ENCODE measurements at places on chromosomes 2 and 18.

DNA sequence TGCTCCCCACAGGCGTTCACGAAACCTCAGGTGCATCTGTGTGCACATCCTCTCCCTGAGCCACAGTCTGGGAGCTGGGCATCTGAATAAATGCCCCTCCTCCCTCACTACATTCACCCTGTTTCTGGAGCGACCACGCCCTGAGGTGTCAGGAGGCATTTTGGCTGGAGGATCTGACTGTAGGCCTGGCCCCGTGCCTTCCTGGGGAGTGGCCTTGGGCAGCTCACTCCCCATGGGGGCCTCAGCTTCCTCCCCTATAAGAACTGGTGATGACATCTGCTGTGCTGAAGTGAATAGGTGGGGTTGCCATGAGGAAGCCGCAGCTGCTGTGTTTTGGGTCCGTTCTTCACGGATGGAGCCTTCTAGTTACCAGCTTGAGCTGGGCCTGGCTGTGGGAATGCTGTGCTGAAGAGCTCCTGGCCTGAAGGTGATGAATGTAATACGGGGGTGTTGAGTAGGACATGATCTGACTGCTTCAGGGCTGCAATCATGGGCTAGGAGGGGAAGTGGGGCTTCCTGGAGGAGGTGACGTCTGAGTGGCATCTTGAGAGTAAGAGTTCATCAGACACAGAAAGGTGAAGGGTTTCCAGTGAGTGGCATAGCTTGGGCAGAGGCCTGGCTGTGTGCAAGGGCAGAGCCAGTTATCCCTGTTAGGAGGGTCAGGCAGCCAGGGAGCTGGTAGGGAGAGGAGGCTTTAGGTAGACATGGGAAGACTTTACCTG, 58.2 kb downstream of the GLI2 start:
- DNase-seq, result no peak

- no peak for DNase-seq
Observed at GRCh38 chr2:205904873-205905272, 181.1 kb downstream of the INO80D start.

DNA sequence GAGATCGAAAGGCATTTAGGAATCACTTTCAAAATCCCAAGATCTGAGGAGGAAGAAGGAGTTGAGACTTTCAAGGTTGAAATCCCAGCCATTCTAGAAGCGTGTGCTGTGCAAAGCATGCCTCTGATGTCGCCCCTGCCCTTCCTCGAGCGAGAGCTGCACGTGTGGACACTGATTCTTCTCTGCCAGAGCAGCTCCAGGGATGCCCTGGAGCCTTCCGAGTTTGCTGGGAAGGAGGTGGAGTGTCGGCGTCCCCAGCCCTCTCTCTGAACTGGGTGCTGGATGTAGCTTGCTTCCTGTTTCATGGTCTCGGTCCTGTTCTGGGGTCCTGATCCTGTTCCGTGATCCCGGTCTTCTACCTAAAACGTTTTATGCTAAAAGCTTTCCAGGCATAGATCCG, 76.1 kb downstream of the TWIST2 start:
- DNase-seq, result no peak

GRCh38 chr2:113056521-113056920, 2.5 kb upstream of the IL36RN start:
- no peak for DNase-seq

DNA sequence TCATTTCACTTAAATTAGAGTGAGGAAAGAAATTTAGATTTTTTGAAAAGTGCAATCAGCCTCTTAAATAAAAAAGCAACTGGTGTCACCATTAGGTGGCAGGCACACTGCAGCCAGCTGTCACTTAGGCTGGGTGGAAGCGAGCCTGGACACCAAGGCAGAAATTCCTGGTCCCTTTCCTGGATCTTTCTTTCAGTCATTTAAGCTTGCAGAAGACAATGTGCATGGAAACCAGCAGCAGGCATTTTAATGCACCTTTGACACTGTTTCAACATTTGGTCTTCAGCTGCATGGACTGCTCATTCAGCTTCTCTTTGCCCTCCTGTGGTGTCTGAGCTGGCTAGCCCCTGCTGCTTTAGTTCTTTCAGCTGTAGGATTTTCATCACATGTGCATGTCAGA, 61.0 kb downstream of the AQP4 start:
- no peak for DNase-seq

GRCh38 chr2:201697899-201698298, 545 bp downstream of the MPP4 start:
- DNase-seq, result no peak

DNA sequence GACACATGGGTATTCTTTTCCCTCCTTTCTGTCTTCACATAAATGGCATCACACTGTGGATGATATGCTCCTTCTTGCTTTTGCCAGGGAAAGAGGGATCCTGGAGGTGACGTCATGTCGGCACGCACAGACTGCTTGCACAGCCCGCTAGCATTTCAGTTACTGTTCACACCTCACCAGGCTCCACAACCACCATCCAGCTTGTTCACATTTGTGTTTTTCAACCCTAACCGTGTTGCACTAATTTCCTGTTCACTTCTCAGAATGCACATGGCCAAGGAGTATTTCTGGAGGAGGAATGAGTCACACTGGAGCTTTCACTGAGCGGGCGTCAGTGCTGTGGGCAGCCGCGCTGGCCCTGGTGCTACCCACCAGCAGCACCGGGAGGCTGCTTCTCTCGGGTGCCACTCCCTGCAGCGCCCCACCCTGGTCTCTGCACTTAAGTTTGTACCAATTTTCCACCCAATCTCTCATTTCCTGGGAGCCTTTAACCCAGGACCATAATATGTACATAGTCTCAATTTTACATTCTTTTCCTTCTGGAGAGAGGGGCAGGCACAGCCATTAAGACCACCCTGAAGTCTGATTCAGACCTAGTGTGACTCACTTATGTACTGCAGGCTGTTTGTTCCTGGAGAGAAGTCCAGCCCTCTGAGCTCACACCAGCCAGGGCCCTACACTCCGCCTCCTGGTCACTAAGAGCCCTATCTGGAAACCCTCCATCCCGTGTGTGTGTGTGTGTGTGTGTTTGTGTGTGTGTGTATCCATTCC, 65.1 kb downstream of the MBP start:
- DNase-seq, result no peak

- DNase-seq, result no peak
Observed at GRCh38 chr18:55862693-55863390, 274.9 kb upstream of the TCF4 start.

GRCh38 chr18:59008302-59008974, 131.2 kb upstream of the SEC11C start:
- no peak for DNase-seq

DNA sequence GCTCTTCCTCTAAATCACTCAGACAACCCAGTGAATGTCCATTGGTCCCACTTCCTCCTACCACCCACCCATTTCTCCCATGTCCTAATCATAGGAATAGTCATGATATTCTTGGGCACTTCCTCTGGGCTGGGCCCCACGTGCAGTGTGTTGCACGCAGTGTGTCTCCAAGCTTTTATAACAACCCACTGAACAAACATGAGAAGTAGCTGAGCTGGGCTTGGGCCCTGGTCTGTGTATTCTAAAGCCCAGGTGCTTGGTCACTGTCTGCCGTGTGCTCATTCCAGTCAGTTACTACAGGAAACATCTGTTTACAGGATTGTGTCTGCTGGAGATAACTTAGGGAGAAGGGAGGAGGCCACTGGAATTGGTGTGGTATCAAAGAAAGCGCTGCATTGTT, 64.2 kb upstream of the THOC1 start:
- no peak for DNase-seq
